ENCODE measurements at places on chromosomes 5 and 9.
A peak's percentile ranks its signal among the peaks of the same experiment; 100 is the strongest.

GRCh38 chr5:95057615-95058014, 227.3 kb downstream of the MCTP1 start:
- no peak overlapping the region for H3K4me3 ChIP-seq
- no peak overlapping the region for H3K27ac ChIP-seq
- peaks cover 4% of the 10 kb centered on the region for H3K4me1 ChIP-seq
- DNase-seq: no peak

DNA sequence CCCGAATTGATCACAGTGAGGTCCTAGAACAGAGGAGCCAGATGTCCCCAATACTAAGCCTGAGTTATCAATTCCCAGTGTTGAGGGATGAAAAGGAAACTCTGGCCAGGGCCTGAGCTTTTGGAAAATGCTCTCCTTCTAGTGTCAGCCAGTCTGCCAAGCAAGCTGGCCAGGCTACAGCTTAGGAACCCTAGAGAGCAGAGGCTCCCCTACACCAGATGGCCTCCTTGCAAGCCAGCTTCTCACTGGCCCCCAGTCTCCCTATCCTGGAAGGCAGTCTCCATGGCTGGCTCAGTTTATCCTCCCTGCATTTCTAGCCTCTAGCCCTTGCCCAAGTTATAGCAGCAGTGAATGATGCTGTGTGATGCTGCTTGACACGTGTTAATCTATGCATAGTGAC, 204.7 kb upstream of the WWC1 start:
- no peak for DNase-seq
- no peak overlapping the region for H3K27ac ChIP-seq
- no peak overlapping the region for H3K4me3 ChIP-seq
- no peaks in the 10 kb centered on the region for H3K27me3 ChIP-seq
- peaks cover 4% of the 10 kb centered on the region for H3K4me1 ChIP-seq

DNA sequence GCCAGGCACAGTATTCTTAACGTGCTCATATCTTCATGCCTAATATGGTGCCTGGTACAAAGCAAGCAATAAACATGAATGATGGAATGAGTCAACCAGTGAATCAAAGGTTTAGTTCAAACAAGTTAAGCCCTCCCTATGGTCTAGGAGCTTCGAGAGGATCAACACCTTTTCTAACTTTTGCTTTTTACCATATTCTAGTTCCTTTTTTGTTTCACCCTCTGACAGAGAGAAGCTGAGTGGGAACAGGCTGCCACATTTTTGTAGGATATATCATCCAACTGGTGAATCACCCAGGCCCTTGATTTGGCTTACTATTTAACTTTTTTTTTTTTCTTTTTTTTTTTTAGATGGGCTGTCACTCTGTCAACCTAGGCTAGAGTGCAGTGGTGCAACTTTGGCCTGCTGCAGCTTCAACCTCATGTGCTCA, 39.3 kb upstream of the TNC start:
- H3K27me3 ChIP-seq: no peaks in the 10 kb centered on the region
- H3K36me3 ChIP-seq: no peaks in the 10 kb centered on the region
- H3K4me1 ChIP-seq: no peaks in the 10 kb centered on the region
- DNase-seq: no peak
- H3K4me3 ChIP-seq: no peak overlapping the region

- H3K27me3 ChIP-seq: no peaks in the 10 kb centered on the region
- DNase-seq: no peak
- no peak overlapping the region for H3K4me3 ChIP-seq
- H3K36me3 ChIP-seq: peaks cover 69% of the 10 kb centered on the region
- H3K27ac ChIP-seq: peak overlapping the region; percentile 30
Observed at GRCh38 chr5:37086466-37087173, 162.6 kb downstream of the CPLANE1 start.

DNA sequence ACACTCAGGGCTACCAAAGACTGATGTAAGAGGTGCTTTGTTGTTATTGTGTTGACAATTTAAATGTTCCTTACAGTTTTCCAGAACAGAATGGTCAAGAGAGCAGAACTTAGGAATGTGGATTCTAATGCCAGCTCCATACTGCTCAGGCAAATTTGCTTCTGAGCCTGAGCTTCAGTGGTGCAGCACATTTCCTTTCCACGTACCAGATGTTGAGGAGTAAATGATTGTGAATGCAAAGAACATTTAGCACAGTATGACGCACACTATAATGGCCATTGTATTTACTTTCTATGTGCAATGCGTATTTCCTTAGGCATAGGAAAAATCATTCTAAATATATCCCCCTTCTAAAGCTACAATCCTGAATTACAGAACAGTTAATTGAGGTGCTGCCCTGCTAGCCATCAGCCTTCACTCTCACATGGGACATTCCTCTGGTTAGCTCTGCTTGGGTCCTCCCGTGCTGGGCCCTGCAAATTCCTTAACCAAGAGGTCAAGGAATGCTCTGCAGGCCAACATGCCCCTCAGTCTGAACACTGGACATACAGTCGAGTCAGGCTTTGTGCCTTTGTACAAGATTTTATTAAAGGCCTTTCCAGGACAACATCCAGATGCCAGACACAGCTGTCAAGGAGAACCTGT, 21.1 kb upstream of the TMEM174 start:
- H3K4me1 ChIP-seq: no peaks in the 10 kb centered on the region
- no peaks in the 10 kb centered on the region for H3K27me3 ChIP-seq
- no peaks in the 10 kb centered on the region for H3K36me3 ChIP-seq
- DNase-seq: no peak
- no peak overlapping the region for H3K4me3 ChIP-seq

GRCh38 chr5:179913461-179913860, 5.8 kb upstream of the TBC1D9B start:
- no peak for DNase-seq
- no peaks in the 10 kb centered on the region for H3K36me3 ChIP-seq
- H3K4me1 ChIP-seq: peaks cover 5% of the 10 kb centered on the region
- H3K27me3 ChIP-seq: no peaks in the 10 kb centered on the region
- H3K4me3 ChIP-seq: no peak overlapping the region

- H3K36me3 ChIP-seq: no peaks in the 10 kb centered on the region
- no peaks in the 10 kb centered on the region for H3K27me3 ChIP-seq
- DNase-seq: no peak
- H3K4me1 ChIP-seq: no peaks in the 10 kb centered on the region
- H3K4me3 ChIP-seq: no peak overlapping the region
Observed at GRCh38 chr9:99782962-99783718, 38.5 kb upstream of the NR4A3 start.

GRCh38 chr9:22913026-22913425, 466.4 kb downstream of the DMRTA1 start:
- H3K4me3 ChIP-seq: no peak overlapping the region
- no peaks in the 10 kb centered on the region for H3K27me3 ChIP-seq

DNA sequence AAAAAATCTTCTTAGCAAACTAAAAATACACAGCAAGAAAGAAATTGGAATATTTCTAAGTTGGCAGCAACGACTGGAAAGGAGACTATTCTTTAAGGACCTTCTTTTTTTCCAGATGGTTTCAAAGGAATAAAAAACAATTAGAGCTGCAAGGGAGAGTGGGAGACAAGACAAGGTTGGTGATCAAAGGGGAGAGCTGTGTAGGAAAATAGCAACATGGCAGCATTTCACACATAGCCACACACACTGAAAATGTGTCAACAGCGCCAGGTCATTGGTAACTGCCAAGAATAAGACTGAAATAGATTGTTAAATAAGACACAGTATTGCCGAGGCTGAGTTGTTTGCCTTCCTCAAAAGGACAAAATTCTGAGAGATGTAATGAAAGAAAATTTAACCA, 88.1 kb upstream of the TLE1 start:
- no peaks in the 10 kb centered on the region for H3K36me3 ChIP-seq
- DNase-seq: no peak
- H3K27ac ChIP-seq: no peak overlapping the region
- H3K4me3 ChIP-seq: no peak overlapping the region
- no peaks in the 10 kb centered on the region for H3K27me3 ChIP-seq

DNA sequence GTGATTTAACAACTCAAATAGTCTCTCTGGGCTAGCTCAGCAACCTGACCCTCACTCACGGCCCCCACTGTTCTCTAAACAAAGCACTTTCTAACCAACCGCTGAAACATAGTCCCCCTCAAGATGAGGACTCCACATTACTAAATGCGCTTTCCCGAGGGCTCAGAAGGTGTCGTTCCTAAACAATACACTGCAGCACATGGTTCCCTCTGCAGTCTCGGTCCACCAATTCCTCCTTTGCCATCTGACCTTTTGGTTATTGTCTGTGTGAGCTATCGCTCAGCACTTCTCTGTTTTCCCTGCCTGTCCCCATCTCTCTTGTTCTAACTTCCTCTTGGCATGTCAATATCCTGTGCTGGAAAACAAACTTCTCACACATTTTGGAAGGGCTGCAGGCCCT, 7.2 kb downstream of the EPB41L4A start:
- peak overlapping the region; percentile 66 for H3K27ac ChIP-seq
- peaks cover 18% of the 10 kb centered on the region for H3K27me3 ChIP-seq
- peaks cover 4% of the 10 kb centered on the region for H3K36me3 ChIP-seq
- no peak for DNase-seq

Data from neural crest cell (in vitro differentiated cells).